GM04504 (cell line): ENCODE measurements at places on chromosomes 11 and 22.

GRCh38 chr22:36081023-36081431, 52.4 kb upstream of the RBFOX2 start:
- peak; percentile 79 for DNase-seq

DNA sequence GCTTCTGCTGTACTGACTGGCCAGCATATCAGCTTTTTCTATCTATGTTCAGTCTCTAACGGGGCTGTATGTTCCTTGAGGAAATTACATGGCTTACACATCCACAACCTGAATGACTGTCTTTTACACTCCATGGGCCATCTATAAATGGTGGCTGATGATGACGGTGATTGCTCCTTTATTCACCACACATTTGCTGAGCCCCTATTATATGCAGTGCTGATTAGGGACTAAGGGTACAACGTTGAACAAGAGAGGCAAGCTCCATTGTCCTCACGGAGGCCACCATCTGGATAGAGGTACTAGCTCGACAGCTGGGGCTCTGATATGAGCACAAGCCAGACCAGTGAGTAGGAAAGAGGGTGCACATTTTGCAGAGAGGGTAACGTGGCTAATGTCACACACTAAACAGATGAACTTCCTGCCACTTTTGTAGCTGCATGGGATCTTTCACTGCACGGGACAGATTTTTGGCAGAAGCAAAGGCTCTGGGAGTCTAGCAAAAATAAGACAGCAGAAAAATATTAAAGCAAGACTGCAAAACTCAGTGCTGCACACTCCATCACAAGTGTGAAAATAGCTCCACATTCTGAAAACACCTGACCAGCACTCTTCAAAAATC, 30.6 kb downstream of the DRD2 start:
- no peak for DNase-seq

DNA sequence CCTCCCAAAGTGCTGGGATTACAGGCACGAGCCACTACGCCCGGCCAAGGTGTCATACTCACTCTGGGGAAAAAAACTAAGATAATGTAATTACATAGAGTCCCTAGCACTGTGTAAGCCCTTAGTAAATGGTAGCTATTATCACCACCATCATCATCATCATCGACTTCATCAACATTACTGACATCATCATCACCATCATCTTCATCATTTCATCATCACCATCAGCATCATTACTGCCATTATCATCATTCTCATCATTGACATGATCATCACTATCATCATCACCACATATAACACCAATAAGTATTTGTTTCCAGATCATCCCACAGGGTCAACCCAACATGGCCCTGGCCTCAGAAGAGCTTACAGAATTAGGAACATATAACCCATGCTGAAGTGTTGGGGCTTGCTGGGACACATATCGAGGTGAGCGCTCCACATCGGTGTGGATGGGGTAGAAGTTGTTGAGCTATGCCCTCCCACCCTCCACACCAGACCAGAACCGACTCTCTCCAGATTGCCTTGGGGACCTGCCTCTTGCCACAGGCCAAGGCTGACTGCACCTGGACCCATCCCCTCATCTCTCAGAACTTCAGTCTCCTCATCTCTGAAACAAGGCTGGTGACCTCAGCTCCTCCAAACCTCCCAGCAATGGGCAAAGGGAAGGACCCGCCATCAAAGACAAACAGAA, 14.7 kb upstream of the CD5 start:
- DNase-seq: no peak

GRCh38 chr11:133239575-133239974, 292.7 kb downstream of the OPCML start:
- DNase-seq: no peak

GRCh38 chr11:97814325-97814959, 1206.3 kb upstream of the CNTN5 start:
- DNase-seq: no peak

DNA sequence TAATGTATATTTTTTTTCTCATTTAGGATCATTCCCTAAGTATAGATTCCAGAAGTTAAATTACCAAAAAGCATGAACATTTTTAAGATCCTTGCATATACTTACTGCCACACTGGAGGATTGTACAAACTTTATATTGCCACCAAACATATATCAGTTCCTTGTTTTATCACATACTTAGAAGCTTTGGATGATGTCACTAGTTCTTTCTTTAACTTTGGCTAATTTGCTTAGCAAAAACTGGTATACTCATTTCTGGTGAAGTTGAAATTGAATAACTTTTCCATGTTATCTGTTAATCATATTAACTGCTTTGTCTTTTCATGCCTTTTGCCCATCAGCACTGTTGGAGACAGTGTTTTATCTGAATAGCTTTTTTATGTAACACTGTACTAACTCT, 31.6 kb upstream of the PRDM10 start:
- DNase-seq: no peak

DNA sequence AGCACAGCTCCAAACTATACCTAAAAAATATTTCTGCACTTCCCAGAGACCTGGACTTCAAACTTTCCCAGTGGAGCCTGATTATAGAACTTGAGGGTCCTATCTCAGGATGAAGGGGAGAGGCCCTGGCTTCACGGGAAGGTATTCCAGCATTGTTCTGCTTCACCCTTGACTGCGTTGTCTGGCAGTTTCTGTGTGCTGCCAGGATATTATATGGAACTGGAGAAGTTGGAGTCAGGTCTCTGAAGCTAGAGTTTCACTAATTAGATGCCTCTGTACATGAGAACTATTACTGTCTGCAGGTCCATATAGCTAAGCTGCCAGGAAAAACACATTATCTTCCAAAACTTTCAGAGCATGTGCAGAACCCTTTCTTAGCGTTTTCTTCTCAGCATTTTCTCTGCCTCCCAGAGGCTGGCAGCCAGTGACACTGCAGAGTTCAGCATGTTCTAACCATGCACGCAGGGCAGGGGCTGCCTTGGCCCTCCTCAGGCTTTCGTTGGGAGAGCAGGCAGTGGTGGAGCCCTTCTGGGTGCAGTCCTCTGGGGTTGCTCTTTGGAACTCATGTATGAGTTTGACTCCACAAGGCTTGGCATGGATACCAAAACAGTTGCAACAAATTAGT, 99.3 kb downstream of the CWC15 start:
- DNase-seq: no peak
